Suppressor macrophage (primary cell): ENCODE measurements at places on chromosomes 13 and 19.

- DNase-seq, result no peak
These were observed 318.7 kb downstream of the PCDH9 start for GRCh38 chr13:66911411-66911939.

GRCh38 chr13:113148940-113149503 lies 9.4 kb upstream of the PROZ start:
- no peak for DNase-seq

DNA sequence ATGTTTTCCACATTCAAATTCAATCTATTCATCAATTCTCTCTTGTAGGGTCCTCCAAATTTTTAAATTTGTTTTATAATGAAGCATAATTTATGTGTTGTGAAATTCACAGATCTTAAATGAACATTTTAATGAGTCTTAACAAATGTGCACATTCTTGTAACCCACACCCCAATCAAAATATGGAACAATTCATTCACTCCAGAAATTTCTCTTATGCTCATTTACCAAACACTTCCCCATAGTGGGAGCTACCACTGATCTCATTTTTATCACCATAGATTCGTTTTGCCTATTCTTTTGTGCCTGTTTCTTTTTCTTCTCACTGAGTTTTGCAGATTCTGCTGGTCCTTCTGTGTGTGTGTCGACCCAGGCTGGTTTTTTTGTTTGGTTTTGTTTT lies 664.1 kb downstream of the EFNB2 start:
- no peak for DNase-seq

DNA sequence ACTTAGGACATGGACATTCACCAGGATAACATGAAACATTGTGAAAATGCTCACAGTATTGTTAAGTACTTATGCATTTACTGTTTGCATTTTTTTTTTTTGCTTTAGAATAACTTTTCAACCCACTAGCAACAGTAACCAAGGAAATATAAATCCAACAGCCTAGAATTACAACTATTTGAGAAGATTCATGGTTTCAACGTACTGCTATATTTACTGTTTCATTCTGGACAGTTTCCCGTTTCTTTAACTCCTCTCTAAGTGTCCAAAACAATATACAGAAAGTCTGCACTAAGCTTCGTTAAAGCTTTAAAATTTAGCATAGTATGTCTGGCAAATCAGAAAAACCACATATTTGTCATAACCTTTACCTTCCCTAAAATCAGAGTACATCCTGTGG lies 2.7 kb downstream of the SMAD9 start:
- no peak for DNase-seq

DNA sequence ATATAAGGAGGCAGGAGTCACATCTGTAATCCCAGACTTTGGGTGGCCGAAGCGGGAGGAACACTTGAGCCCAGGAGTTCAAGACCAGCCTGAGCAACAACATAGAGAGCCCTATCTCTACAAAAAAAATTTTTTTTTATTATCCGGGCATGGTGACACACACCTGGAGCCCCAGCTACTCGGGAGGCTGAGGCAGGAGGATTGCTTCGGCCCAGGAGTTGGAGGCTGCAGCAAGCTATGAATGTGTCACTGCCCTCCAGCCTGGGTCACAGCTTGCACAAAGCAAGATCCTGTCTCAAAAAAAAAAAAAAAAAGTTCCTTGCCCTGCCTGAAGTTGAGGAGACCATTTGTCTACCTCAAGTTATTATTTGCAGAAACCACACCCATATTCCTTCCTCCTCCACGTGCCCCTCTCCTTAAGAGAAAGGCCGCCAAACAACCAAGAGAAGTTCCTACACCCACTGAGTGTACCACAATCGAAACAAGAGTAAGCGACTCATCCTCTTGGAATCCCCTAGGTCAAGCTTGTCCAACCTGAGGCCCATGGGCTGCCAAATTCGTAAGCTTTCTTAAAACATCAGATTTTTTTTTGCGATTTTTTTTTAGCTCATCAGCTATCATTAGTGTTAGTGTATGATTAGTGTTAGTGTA lies 2.2 kb downstream of the ABCC4 start:
- no peak for DNase-seq

DNA sequence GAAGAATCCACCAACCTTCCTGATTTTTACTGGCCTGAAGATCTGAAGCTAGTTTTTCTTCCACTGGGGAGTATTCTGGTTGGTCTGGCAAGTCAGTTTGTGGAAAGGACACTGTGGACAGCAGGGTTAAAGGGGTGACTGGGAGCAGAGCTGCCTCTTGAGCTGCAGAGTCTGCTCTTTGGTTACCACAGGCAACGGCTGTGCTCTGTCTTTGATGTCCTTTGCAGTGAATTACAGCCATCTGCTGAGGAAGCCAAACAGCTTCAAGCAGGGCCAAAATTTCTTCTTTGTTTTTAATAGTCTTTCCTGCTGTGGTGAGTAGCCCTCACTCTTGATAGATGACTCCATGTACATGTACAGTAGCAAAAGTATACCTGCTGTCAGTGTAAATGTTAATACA lies 75.7 kb downstream of the ZNF100 start:
- DNase-seq, result no peak

DNA sequence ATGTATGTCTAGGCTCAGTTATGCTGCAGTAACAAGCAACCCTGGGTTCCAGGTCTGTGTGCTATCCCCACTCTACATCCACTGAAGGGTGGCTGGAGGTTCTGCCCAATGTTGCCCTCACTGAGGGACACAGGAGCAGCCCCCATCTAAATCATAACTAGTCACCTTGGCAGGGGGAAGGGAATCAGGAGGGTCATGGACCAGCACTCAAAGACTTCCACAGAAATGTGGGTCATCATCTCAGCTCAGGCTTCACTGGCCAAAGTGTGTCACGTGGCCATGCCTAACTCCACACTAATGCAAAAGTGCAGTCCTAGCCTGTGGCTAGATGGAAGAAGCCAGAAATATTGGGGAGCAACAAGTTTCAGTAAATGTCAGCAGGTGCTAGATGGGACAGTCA lies 137.3 kb upstream of the ZNF507 start:
- no peak for DNase-seq

- DNase-seq, result no peak
These were observed 587.3 kb downstream of the EFNB2 start for GRCh38 chr13:105948143-105948542.

DNA sequence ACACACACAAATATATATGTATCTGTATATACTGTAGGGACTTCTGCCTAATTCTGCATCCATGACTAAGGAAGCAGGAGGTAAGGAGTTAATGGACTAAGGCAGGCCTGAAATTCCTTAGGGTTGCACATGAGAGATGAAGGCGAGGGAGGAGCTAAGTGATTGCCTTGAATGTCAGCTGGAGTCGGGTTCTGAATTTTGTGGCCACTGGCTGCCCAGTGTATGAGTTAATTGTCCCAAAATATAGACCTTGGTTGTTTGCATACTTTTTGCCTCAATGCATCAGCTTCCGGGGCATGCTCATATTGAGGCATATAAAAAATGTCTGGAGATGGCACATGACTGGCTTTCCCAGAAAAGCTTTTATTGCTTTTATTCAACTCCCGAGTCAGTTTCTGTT lies 245.5 kb downstream of the TDRD3 start:
- DNase-seq, result no peak

DNA sequence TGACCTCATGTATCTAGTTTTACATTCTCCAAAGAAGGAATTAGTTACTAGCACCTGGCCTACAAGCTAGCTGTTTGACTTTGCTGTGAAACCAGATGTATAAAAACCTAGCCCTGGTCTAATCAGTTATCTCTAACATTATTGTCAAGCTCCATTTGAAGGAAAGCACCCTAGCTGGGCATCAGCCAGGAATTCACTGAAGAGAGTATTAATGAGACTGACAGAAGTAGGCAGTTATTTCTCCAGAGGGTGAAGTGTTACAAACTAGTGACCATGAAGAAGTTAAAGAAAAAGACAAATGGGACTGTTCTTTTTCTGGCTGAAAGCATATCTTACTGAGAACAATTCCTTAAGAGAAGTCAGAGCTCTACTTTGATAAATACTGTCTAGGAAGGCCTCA lies 2529.3 kb upstream of the PCDH20 start:
- no peak for DNase-seq

DNA sequence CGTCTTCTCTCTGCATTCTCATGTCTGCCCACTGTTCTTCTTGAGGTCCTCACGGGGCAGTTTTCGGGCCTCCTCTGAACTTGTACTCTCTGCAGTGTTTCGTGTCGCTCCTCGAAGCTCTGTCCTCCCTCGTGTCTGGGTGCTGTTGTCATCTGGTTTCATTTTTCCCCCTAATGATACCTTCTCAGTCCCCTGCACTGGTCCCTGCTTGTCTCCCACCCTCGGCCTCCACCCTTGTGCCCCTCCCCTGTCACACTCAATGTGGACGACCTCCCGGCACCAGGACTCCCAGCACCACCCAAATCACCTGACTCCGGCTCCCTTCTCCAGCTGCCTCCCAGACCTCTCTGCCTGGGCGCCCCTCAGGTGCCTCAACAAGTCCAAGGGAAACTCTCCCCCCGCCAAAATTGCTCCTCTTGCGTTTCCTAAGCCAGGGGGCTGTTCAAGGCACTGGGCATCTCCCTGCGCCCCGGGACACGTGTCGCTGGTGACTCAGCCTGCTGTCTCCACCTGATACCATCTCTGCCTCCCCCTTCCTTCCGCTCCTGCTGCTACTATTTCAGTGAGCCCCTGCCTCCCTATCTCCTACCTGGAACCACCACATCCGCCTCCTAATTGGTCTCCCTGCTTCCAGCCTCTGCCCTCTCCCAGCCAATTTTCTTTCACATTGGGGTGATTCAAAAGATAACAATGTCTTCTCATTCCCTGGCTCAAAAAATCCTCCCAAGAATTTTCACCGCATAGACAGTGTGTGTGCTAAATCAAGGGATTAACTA lies 49.5 kb downstream of the RFX2 start:
- DNase-seq, result peak; percentile 45

DNA sequence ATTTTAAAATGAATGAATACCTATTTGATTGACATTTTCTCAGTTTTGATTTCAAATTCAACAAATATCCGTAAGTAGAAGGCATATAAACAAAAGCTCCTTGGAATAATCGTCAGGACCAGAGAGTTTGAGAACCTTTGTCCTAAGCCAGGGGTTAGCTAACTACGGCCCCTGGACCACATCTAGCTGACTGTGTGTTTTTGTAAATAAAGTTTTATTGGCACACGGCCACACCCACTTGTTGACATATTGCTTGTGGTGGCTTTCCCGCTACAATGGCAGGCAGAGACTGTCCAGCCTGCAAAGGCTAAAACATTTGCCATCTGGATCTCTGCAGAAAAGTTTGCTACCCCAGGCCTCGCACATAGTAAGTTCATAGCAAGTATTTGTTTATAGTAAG lies 83.4 kb downstream of the GNG7 start:
- DNase-seq, result peak; percentile 33

GRCh38 chr13:111632906-111633305 lies 312.5 kb downstream of the TEX29 start:
- DNase-seq, result no peak

- peak; percentile 95 for DNase-seq
These were observed 17.2 kb downstream of the RASA3 start for GRCh38 chr13:114115191-114115671.

DNA sequence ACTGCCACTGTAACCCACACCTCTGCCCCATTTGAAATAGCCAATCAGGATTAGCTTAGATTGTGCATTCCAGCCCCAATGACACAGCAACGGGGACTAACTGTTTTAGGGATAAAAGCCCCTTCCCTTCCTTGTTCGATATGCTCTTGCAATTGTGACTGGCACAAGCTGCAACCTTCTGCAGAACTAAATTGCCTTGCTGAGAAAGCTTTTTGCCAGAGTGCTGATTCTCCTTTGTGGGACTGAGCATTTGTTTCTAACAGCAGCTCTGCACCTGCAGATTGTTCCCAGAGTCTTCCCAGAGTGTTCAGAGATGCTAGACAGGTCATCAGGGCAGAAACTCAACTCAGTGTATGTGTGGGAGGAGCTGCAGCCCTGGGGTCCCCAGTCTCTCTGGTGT lies 115.8 kb downstream of the ZNF675 start:
- no peak for DNase-seq

DNA sequence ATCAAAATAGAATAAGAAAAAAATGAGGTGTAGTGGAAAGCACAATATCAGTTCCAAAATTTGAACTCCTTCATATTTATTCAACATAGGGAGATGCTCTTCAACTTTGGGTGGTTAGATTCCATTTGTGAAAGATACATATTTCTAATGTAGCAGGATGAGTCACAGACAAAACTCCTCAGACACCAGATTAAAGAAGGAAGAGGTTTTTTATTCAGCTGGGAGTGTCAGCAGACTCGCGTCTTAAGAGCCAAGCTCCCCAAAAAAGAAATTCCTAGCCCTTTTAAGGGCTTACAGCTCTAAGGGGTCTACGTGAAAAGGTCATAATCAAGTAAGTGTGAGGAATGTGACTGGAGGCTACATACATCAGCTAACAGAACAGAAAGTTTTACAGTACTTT lies 6.8 kb upstream of the ZNF765 start:
- DNase-seq, result no peak

DNA sequence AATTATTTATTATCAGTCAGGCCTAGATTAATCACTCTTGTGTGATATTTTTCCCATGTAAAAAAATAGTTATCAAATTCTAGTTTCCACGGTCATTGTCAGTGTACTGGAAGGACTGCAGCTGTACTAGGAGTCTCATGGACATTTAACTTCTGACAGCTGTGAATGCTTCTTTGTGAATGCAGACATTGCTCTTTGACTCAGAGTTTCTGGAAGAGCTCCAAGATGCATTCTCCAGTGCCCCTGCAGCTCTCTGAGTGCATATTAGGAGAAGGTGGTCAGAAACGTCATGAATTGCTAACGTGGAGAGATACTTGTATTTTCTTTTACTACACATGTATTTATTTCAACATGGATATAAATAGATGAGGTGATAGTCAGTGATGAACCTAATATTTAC lies 9.7 kb upstream of the SLITRK5 start:
- no peak for DNase-seq

- DNase-seq, result no peak
These were observed 188.6 kb downstream of the TEX29 start for GRCh38 chr13:111508902-111509509.

GRCh38 chr19:20247016-20247683 lies 80.1 kb downstream of the ZNF486 start:
- DNase-seq, result peak; percentile 15

DNA sequence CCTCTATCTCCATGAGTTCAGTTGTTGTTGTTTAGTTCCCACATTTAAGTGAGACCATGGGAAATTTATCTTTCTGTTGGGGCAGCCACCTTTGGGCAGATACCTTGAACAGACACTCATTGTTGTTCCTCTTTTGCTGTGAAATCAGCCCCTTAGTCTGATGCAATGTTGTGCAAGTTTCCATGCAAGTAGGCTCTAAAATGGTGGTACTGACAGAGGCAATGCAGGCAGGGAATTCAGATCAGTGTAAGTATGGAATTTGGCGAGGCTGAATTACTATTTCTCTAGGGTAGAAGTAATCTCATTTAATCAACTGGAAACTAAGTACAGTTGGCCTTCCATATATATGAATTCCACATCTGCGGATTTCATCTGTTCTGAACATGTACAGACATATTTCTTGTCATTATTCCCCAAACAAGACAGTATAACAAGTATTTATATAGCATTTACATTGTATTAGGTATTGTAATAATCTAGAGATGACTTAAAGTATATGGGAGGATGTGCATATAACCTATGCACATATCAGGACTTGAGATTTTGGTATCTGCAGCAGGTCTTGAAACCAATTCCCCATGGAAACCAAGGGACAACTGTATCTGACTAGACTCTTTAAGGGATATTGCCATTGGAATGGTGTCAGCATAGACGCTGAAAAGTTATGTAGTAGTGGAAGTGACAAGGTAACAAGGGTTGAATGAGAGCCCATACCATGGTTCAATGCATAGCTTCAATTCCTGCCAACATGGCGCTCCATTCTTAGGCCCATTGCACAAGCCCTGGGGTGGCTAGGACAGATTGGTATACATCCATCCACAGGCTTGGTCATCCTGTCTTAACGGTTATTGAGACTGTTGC lies 281.5 kb upstream of the HTR2A start:
- DNase-seq, result peak; percentile 2

- DNase-seq, result no peak
These were observed 391.3 kb downstream of the FOXO1 start for GRCh38 chr13:40275155-40275554.
